Posterior vena cava (tissue), 2 donors: ENCODE measurements at places on chromosomes 2 and 18. TPM values are rescaled to one million over a fixed set of nuclear protein-coding genes. Genes with fewer than 3 reads are reported as not detected.

DNA sequence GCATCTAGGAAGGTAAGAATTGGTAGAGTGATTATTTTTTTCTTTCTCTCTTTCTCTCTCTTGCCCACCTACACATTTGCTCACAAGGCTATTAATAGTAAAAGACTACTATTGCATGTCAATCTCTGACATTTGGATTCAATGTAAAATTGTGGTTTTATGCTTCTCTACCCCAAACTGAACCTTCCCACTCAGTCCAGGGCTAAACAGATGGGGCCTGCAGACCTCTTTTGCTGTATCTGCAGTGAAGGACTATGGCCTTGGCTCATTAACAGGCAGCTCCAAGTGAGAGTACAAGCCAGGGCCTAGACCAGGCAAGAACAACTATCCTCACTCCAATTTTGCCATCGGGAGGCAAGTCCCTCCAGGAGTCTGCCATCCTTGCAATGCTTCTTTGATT lies 68.3 kb upstream of the ARL4C start:
- no peak for DNase-seq

GRCh38 chr2:3463944-3464343 lies 55.4 kb downstream of the ADI1 start:
- no peak for DNase-seq

- DNase-seq: no peak
Measured at GRCh38 chr2:20103530-20103929, 52.1 kb upstream of the LAPTM4A start.

- DNase-seq: peak; percentile 14
Measured at GRCh38 chr2:45067859-45068570, 58.8 kb upstream of the SIX2 start.

DNA sequence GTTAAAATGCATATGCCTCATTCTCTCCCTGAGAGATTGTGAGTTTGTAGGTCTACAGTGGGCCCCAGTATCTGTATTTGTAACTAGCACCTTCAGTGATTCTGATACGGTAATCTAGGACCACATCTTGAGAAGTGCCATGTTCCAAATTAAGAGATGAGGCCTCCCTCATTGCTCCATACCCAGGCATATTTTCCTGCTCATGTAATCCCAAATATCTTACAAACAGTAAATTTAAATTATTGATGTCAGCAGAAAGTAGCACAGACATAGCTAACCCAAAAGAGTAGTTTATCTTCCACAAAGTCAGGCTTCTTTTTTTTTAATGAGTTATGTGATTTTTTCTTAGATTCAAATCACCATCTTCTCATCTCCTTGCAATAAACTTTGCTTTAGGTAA lies 263.8 kb downstream of the SETBP1 start:
- DNase-seq: no peak

DNA sequence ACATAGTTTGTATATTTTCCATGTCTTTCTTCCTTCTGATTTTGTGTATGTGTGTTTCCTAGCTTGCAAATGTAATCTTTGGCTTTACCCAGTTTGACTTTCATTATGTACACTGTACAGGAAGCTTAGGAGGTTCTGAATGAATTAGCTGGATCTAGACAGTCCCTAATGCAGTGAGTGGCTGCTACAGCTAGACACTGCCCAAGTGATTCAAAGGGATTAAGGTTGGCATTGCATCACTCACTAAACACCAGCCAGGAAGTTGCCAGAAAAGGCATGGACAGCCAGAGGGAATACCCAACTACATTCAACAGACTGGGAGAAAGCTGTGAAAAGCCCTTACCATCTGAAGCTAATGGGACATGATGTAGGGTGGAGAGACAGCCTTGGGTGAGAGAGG lies 316.0 kb upstream of the MEX3C start:
- no peak for DNase-seq

Gene CIDEA
- total RNA-seq: 0.24 TPM

Gene MARCHF4
- total RNA-seq: not detected

Gene SPC25
- total RNA-seq: 0.42 TPM

Gene OTOS
- not detected for total RNA-seq
